Activated CD8-positive, alpha-beta memory T cell treated with anti-CD3 and anti-CD28 coated beads for 1 hour (primary cell): ENCODE measurements at places on chromosomes 12 and 14.

DNA sequence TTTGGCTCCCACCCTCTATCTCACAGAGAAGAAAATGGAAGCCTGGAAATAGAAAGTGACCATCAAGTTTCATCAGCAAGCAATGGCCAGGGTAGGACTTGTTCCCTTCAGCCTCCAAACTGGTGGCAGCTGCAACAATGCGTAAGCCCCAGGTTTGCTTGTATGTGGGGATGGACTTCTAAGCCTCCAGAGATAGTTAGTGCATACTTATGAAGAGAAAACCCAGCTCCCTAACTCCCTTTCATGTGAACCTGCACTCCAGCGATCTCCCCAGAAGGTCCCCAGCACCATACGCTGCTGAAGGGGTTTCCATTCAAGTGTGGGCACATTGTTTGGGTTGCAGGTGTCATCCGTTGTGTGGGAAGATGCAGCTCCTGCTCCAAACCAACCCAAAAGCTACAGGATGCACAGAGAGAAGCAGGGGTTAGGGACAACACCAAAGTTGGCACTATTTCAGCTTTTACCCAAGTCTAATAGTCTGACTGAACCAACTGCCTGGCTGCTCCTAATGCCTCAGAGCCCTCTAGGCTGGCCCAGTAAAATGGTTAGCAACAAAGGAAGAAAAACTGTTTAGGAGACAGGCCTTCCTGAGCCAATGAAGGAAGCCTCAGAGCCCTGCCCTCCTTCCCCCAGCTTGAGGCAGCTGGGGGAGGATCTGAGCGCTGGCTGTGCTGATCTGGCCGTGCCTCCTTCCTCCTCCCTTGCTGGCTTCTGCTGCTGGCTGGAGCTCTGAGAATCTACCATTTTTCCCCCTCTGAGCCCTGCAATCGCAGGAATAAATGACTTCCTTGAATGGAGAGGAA lies 12.3 kb downstream of the ZFP36L1 start:
- DNase-seq = no peak

GRCh38 chr12:101891462-101891971 lies 14.1 kb downstream of the DRAM1 start:
- DNase-seq = no peak

GRCh38 chr12:120820884-120821510 lies 83.2 kb downstream of the SPPL3 start:
- DNase-seq = no peak

- no peak for DNase-seq
Measured at GRCh38 chr12:131536337-131536736, 174.6 kb upstream of the SFSWAP start.

GRCh38 chr14:42200957-42201356 lies 594.3 kb downstream of the LRFN5 start:
- no peak for DNase-seq

DNA sequence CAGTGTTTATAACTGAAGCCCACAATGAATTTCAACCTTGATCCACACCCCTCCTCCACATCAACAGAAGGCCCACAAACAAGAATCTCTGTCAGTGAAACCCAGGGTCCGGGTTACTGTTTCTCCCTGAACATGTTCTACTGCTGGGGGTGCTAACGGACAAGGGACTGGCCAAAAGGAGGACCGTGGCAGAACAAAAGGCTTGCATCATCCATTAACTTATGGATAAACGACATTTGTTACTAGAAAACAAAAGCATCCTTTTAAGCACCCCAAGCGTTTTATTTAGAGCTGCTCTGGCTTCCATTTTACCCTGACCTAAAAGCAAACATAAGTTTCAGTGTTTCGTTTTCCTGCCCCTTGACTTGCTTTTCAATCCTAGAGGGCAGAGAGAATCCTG lies 32.2 kb downstream of the BRAP start:
- no peak for DNase-seq

- DNase-seq = no peak
Measured at GRCh38 chr14:20976291-20976690, 13.5 kb upstream of the METTL17 start.

DNA sequence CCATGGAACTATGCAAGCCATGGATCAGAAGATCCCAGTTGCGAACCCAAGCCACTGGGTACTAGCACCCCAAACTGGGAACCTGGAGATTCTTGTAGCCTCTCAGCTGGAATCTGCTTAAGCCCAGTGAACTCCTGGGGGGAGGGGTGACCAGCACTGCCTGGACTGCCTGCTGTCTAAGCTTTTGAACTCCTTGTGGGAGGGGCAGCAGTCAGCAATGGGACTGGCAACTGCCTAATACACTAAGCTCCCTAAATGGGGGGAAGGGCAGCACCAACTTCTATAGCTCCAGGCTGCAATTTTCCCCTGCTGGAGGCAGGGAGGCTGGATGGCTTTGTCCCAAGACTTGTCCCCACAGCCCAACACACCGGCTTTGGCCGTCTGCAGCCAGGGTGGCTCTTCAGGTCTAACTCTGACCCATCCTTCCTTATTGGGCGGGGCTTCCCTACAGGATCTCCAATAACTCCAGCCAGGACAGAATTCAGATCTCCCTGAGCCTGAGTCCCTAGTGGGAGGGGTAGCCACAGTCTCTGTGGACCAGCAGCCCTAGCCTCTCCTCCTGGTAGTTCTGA lies 485.1 kb downstream of the SOX5 start:
- DNase-seq = no peak

GRCh38 chr12:51534216-51535074 lies 56.6 kb upstream of the SCN8A start:
- DNase-seq = no peak

GRCh38 chr12:87439990-87440827 lies 589.0 kb downstream of the C12orf50 start:
- DNase-seq = no peak

GRCh38 chr14:29663281-29663801 lies 264.3 kb downstream of the PRKD1 start:
- DNase-seq = no peak
